Small intestine (tissue), 16 donors: ENCODE measurements at places on chromosomes 1 and 21. TPM values are rescaled to one million over a fixed set of nuclear protein-coding genes. Genes with fewer than 3 reads are reported as not detected.

CNST gene
- polyA plus RNA-seq = 22.6 TPM

MTARC2 gene
- polyA plus RNA-seq = 31.8 TPM

OR2T29 gene
- not detected for polyA plus RNA-seq

NPR1 gene
- polyA plus RNA-seq = 0.22 TPM

OR2M3 gene
- not detected for polyA plus RNA-seq

SPRR5 gene
- polyA plus RNA-seq = not detected

WNT3A gene
- not detected for polyA plus RNA-seq

GJA9 gene
- not detected for polyA plus RNA-seq

PPM1J gene
- not detected for polyA plus RNA-seq

HHAT gene
- 0.27 TPM for polyA plus RNA-seq

CD34 gene
- 18.0 TPM for polyA plus RNA-seq

SPATA45 gene
- polyA plus RNA-seq = not detected

MLLT11 gene
- 5.5 TPM for polyA plus RNA-seq

ROR1 gene
- polyA plus RNA-seq = 0.22 TPM

PCSK9 gene
- polyA plus RNA-seq = 24.2 TPM

FMO1 gene
- 236 TPM for polyA plus RNA-seq

CYYR1 gene
- polyA plus RNA-seq = 2.2 TPM

FAM177B gene
- 7.3 TPM for polyA plus RNA-seq

LCE1D gene
- not detected for polyA plus RNA-seq

KRTAP21-2 gene
- polyA plus RNA-seq = not detected
